ENCODE measurements at places on chromosomes 2 and 18.

- DNase-seq: no peak
These were observed 23.8 kb downstream of the GNLY start for GRCh38 chr2:85718009-85718391.

GRCh38 chr18:69956665-69957620, 9.3 kb upstream of the CD226 start:
- DNase-seq: no peak

DNA sequence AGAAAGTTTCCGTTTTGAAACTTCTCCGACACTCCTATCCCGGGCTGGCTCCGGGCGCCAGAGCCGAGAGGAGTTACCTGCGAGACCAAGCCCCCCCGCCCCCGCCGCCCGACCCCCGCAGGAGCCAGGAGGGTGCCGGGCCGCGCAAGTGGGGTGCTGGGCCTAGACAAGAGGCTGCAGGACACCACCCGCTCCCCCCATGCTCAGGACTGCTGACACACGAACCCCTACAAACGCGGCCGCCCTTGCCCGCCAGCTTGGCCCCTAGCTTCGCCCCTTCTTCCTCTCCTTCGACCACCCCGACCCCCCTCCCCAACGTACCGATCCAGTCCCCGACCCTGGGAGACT, 497 bp downstream of the PLA2R1 start:
- no peak for DNase-seq

DNA sequence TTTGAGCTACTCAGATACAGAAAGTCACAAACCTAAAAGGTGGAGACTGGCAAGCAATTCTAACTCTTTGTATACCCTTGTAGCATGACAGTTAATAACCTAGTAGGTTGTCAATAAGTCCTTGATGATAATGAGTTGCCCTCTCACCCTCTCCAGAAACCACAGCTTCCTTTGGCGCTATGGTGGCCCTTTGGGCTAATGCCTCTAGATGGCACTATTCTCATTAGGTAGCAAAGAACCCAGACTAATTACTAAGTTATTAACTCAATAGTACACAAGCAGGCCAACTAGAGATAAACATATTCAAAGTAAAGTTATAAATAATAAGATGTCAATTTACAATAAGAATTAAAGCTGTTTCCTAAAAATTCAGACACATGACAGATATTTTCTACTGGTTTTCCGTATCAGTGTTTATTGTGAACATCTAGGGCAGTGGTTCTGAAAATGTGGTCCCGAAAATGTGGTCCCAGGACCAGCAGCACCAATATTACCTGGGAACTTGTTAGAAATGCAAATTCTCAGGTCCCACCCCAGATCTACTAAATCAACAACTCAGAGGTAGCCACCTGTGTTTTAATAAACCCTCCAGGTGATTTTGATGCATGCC, 41.1 kb downstream of the LDAH start:
- DNase-seq: no peak

GRCh38 chr2:68505603-68506159, 38.3 kb downstream of the APLF start:
- DNase-seq: no peak

DNA sequence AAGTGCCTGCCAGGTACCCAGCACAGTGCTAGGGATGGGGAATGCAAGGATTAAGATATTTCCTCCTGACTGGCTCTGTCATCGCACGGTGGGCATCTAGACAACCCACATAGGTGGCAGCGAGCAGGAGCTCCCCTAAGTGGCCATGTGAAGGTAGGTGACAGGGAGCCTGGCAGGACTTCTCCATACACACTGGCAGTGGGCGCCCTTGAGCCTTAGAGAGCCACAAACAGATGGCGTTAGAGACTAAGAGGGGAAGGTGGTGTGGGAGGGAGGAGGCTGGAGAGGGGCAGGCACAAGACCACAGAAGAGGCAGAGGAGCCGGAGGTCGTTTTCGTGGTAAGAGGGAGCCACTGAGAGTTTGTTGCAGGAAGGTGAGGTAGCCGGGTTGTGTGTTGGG, 15.2 kb downstream of the PRELID3A start:
- DNase-seq: no peak

GRCh38 chr2:229713371-229714079, 830 bp downstream of the DNER start:
- no peak for DNase-seq

- no peak for DNase-seq
These were observed 236.1 kb upstream of the MEIS1 start for GRCh38 chr2:66198873-66199272.

- no peak for DNase-seq
These were observed 52.4 kb downstream of the PMS1 start for GRCh38 chr2:189836644-189837043.

- DNase-seq: no peak
These were observed 126.8 kb downstream of the ZAP70 start for GRCh38 chr2:97840198-97840597.

DNA sequence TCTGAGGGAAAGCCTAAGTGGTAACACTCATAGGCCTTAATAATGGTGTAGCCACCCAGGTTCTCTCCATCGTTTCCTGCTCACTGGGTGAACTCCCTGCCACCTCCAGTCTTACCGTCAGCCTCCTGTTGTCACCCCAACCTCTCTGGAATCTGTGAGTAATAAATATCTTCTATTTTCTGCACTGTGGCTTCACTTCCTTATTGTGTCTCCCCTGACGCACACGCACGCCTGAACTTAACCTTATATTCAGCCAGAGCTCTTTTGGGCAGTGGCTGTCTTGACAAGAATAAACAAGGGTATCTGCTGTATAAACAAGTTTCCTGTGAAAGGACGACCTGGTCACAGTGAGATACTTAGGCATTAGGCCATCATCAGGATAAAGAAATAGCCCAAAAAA, 467.2 kb downstream of the SPAG16 start:
- no peak for DNase-seq

DNA sequence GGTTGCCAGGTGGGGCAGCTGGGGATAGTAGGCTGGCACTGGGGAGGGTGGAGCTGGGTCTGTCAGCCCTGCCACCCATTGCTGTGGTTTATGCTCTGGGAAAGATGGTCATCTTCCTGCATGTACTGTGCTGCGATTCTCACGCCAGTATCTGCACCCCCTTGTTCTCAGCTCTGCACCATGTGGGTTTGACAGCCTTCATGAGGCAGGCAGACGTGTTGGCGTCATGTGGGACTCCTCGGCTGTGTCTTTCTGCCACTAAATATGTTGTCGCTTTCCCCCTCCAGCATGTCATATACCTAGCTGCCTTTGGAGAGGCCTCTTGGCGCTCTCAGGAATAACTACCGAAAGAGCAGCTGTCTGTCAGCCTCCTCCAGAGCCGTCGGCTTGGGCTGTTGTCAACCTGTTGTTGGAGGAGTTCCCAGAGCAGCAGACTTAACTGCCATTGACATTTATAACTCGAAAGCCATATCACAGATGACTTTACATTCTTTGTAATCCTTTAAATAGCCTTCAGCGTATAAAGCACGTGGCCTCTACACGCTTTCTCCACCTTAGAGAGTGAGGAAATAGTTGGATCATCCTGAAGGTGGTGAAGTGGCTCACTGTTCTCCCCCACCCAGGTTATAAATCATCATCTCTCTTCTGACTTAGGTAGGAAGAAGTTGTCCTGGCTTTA, 80.4 kb upstream of the MGAT5 start:
- DNase-seq: peak; percentile 39

- no peak for DNase-seq
These were observed 65.1 kb upstream of the ACSL3 start for GRCh38 chr2:222795450-222796357.

DNA sequence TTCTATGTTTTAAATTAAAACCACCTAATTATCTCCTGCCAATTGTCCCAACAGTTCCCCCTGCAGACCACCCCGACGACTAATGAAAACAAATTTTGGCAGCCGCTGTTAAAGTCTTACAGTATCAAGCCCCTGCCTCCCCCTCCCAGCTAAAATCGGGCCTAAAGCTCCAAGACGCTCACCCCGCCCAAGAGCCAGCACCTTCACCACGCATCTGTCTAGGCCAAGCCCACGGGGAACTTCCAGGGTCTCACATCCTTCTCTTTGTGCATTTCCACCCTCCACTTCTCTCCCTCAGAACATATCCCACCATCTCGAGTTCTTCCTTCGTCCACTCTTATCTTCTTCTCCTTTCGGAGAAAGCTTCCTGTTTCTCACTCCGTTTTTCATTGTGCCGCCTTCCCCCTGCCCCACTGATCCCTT, 445 bp downstream of the PRPF40A start:
- no peak for DNase-seq

GRCh38 chr18:60624207-60624606, 251.6 kb upstream of the MC4R start:
- DNase-seq: no peak

DNA sequence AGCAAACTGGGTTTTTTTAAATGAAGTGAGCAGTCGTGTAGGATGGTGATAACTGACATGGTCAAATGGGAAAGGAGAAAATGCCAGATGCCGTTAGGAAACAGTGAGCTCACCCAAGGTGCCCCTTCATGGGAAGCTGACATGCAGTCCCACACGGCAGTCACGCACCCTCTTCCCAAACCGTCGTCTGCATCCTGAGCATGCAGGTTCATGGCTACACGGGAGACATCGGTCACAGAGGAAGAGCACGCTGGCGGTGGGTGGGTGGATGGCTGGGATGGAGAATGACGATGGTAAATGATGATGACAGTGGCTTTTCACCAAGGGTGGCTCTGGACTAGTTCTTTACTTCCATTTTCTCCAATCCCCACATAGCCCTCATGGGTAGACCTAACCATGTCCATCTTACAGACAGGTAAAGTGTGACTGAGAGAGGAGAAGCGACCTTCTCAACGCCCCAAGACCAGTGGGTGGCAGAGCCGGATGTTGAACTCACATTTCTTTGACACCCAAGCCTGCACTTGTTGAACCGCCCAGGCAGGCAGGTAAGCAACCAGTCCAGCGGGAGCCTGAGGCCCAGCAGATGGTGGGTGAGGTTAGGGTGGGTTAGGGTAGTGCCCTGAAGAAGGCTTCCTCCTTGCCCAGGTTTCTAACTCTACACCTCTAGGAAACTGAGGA, 44.5 kb downstream of the TNS1 start:
- no peak for DNase-seq

DNA sequence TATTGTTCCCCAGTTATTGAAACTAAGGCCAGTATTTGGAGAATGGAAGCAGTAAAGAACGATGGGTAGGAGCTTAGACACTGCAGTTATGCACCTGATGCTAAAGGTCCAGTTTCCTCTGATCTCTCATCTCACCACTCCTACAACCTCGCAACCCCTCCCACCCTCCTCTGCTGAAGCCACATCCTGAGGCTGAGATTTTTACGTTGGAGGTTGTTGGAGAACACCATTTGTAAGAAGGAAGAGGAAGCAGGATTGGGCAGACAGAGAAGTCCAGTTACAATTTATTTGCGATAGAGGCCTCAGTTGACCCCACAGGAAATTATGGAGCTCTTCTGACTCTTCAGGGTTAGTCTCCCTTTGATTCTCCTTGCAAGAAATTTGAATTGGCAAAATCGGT, 54.3 kb upstream of the NDUFV2 start:
- no peak for DNase-seq

DNA sequence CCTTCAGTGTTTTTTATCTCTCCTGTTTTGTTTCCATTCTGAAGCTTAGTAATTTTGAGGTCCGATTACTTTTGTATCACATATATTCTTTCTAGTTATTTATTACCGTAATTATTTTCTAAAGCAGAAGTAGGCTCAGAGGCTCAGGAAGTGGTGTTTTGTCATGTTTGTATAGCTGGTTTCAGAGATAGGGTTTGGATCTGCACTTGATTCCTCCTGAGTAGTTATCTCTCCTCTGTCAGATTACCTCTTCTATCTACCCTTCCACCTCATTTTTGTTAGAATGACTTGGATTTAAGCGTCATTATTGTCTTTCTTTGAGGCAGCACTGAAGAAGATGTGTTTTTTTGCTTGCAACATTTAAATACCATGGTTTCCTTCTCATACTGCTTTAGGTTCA, 95.4 kb downstream of the MTA3 start:
- DNase-seq: no peak

DNA sequence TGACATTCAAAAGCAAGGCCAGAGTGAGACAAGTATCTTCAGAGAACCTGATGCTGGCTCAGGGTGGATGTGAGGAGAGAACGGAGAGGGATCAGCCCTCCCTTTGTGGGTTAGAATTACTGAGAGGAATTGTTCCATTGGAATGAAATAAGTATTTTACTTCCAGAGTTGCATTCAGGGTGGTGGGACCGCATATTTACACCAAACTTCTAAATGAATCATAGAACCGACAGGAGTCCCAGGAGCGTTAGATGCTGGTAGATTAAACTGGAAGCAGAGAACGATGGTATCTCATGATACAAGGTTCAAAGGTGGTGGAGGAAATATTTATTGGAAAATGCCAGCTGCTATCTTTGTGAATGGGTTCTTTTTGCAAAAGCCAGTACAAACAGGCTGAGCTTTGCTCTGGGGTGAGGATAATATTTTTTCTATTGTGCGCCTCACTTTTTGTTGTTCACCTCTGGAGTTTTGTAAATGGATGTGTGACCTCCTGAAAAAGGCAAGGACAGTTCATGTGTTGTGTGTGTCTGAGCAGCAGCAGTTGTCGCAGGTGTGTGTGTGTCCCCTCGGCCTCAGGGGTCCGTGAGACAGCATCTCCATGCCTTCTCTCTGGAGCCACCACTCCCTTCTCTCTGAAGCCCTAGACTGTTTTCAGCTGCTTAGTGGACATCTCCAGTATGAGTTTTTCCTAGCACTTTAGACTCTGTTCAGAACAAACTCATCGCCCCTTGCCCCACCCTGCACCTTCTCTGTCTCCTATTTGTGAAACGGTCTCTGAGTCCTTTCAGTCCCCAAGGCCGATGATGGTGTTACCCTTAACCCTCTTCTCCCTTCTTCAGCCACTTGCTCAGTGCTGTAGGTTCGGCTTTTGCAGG, 17.8 kb downstream of the MTCL1 start:
- DNase-seq: no peak

- no peak for DNase-seq
These were observed 96.3 kb downstream of the ARMC9 start for GRCh38 chr2:231294571-231295362.

DNA sequence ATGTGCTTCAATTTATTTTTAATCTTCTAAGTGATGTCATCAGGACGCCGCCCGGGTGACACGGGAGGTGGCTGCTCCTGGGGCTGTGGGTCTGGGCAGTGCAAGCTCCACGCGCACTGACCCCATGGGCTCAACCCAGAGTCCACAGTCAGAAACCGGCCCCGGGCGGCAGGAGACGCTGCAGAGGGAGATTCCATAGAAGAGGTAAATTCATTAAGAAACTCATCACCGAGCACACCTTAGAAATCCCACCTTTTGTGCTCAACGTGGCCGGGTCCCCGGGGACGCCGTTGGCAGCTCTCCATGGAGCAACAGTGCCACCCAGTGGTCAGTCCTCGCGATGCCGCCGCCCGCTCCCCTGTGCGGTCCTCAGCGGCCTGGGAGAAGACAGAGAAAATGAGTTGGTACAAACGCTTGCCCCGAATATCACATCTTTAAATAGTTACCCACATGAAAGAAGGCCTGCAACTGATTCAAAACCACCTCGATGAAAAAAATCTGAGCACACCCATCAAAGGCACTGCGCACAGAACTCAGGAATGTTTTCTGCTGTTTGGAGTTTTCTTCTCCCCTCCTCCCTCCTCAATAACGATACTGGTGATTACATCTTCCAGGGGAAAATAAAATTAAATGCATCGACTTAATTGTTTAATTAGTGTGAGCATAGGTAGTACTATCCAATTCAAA, 92.6 kb downstream of the CMPK2 start:
- DNase-seq: no peak
